ENCODE measurements at places on chromosomes 12 and 14.

DNA sequence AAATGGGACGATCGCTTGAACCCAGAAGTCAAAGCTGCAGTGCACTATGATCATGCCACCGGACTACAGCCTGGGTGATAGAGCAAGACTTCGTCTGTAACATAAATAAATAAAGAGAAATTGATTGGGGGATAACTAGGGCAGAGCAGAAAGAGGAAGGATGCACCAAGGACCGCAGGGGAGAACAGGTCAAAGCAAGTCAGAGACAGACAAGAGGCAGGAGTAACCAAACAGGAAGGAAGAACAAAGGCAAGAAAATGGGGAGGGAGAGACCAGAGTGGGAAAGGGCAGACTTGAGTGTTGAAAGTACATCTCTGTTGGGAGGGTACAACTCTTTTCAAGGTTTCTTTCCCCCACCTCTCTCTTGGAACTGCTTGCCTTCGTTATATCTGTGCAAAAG, 50.8 kb upstream of the ELK3 start:
- no peak for DNase-seq

DNA sequence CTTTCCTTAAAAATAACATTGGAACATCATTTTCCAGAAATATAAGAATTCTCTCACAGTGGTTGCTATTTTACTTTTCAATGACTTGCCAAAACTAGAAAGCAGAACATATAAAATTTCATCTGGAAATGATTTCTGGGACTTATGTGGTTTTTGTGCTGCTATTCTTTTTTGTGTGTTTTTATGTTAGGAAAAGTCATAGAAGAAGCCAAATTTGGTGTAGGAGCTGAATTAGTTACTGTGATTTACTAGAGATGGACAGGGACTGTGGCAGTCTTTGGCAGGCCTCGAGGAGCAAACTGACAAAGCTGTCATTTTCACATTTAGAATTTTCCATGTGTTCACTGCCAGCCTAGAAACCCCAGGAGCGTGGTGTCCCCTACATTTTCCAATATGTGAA, 38.3 kb upstream of the LDHB start:
- peak; percentile 89 for DNase-seq

- no peak for DNase-seq
These were observed 42.7 kb upstream of the OXA1L start for GRCh38 chr14:22723815-22724214.

GRCh38 chr12:77615332-77615731, 215.4 kb upstream of the NAV3 start:
- DNase-seq: no peak

DNA sequence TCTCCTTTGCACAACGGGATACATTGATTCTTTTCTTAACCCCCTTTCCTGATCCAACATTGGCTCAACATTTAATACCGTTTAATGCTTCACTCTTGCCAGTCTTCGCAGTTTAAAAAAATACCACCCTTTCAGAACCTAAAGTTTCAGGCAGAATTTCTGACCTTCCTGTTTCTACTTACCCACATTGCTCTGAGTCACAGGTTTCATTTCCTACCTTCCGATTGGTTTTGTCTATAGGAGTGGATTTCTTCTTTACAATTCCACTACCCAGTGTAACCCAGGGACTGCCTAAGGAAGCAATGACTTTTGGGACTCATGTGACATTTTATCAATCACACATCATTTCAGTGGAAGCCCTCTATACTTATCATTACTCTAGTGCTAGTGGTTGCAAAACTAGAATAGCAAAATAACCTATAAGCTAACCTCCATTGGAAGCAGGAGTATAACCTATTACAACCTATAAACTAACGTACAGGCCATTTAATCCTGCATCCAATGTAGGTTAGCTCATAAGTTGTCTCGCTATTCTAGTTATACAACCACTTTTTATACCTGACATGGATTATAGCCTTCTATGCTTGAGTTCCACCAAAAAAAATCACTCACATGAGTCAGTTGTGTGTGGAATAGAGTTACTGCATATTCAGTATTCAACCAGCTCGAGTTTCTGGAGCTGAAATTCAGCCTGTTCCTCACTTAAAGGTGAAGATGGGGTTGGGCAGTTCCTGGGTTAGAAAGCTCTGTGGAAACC, 64.9 kb upstream of the KITLG start:
- no peak for DNase-seq

DNA sequence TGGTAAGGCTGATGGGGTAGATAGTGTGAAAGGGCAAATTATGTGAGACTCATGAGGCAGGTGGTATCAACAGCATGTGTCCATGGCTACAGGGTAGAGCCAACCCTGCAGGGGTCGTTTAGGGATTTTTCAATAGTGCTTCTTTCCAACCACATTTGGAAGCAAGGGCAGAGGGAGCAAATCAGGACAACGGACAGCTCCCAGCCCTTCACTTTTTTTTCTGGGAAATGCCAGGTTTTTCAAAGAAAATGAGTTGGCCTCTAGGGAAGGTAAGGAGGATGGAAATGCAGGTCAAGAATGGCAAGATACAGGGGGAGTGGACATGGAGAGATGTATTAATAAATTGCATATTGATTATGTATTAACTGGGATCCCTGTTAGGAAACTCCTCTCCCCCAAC, 4.9 kb upstream of the CMA1 start:
- DNase-seq: no peak

DNA sequence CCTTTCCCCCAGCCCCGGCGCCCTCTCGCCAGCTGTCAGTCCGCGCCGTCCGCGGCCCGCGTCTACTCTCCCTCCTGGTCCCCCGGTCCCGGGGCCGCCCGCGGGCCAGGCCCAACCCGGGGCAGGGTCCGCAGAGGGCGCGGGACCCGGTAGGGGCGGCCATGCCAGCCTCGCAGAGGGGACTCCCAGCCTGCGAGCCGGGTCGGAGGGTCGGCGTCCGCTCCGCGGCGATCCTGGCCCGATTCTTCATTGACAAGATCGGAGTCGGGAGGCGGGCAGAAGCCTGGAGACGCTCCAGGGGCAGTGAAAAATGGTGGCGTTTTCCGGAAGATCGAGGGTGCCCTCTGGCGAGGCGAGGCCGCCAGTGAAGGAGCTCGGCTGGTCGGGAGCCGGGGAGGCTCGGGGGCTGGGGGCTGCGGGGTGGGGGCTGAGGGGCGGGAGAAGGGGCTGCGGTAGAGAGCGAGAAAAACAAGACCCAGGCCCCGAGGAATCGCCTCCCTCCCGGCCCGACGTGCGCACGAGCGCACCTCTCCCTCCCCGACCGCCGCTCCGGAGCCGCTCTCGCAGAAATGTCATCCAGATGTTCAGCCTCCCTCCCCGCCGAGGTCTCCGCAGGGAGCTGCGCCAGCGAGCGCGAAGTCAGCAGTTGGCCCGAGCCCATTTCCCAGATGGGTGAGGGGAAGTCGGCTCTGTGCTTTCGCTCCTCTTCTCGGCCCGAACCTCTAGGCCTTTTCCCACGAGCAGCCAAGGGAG, 647 bp upstream of the TGFB3 start:
- peak; percentile 85 for DNase-seq

- no peak for DNase-seq
These were observed 46.6 kb downstream of the PPP2R5C start for GRCh38 chr14:101808020-101808641.

DNA sequence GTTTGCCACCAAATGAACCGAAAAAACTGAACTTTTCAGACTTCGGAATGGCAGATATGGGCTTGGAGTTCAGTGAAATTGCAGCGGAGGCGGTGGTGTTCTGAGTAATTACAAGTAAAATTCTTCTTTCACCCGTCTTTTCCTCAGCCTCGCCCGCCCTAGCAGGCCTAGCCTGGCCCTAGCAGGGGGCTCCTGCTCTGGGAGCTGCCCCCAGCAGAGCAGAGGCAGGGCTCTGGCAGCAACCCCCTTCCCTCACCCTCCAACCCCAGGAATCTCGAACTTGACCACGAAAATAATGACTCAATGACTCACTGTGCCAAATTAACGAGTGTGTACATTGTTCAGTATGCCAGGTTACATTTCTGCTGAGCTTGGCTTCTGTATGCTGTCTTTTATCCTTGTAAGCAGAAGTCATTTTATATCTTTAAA, 1.1 kb downstream of the PAPLN start:
- peak; percentile 91 for DNase-seq

- DNase-seq: no peak
These were observed 59.1 kb downstream of the FBXW8 start for GRCh38 chr12:116969615-116970585.

DNA sequence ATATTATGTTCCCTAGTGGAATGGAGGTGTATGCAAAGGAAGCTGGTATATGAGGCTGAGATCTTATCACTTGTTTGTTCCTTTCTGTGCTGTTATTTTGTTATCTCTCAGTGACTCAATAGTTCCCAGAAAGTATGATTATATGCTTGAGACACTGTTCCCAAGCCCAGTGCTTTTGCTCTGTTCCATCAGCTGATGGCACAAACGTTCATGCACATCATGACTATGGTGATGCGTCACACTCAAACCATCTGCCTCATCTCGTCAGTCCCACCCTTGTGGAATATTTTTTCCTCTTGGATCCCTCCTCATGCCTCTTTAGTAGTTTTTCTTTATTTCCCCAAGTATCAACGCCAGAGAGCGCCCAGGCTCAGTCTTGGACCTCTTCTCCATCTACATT, 786.9 kb downstream of the AACS start:
- DNase-seq: no peak

DNA sequence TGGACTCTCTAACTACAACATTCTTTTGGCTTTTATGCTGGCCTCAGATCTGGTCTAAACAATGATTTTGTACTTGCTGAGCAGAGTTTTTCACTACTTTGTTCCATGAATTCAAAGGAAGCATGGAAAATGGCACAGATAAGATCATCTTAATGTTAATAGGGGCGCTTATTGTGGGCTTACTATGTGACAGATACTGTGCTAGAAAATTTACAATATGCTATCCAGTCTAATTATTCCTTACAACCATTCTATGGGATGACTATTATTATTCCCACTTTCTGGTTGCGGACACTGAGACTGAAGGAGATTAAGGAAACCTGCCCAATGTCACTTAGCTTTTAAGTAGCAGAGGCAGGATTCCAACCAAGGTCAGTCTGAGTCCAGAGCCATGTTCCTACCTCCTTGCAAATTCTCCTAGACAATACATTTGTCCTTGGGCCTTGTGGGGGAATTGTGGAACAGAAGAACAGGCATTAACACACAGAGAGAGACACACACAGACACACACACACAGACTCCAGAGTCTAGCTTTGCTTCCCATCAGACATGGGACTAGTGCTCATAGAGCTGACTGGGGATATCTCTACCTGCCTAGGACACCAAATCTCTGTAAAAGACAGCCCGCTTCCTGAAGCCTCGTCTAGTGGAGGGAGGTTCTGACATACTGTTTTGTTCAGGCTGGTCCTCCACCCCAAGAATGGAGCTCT, 107.7 kb downstream of the SLC38A1 start:
- no peak for DNase-seq

DNA sequence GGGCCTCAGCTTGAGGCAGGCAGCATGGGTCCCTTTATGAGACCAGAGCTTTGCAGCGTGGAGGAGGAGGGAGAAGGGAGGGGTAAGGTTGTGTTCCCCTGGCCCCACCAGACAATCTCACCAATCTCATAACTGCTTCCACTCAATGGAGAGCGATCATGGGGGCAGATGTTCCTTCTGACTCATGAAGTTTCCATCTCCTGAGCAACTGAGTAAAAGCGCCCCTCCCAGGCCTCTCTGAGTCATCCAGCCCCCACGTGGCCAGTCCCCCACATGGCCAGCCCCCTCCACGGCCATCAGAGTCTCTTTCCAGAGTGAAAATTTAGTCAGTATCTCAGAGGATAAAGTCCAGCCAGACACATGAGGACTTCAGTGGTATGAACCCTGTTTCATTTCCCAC, 39.2 kb upstream of the PLXNC1 start:
- peak; percentile 56 for DNase-seq

DNA sequence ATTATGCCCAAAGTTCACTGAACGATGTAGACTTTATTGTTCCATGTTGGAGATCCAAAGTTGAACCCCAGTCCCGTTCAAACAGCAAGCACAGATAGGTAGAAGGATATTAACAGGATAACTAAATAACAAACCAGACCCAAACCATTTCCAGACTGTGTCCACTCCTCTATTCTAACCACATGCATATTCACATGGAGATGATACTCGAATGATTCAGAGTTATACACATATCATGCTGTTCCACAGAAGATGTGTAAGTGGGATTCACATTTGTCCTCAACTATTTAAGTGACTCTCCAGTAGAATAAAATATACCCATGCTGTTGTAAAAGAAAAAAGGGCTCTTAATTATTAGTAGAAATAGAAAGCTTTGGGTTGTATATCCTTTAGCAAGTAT, 185.9 kb downstream of the ITPR2 start:
- DNase-seq: peak; percentile 43

GRCh38 chr14:50773632-50774541, 57.1 kb downstream of the NIN start:
- DNase-seq: peak; percentile 68

DNA sequence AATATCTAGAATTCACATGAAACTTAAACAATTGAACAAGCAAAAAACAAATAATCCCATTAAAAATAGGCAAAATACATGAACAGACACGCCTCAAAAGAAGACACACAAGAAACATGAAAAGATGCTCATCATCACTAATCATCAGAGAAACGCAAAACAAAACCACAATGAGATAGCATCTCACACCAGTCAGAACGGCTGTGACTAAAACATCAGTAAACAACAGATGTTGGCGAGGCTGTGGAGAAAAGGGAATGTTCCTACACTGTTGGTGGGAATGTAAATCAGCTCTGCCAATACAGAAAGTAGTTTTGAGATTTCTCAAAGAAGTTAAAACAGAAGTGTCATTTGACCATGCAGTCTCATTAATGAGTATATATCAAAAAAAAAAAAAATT, 121.3 kb downstream of the PTPRO start:
- DNase-seq: no peak

DNA sequence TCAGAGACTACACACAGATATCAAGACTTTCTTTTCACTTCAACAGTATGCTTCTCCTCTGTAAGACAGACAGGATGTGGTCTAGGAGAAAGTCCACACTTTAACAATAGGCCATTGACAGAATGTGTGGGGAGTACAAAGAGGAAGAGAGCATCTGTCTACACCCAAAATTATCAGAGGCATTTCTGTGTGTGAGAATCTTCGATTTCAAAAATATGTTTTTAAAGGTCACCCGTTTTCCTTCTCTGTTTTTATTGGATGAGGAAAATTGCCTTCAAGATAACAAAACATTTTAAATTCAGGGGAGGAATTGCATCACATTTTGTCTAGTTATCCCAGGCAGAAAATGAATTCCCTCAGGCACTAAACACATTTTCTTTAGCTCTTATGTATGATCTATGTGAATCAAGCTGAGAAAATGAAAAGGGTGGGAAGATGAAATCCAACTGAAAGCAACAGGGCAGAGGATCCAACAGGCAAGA, 16.4 kb downstream of the NAV3 start:
- DNase-seq: peak; percentile 49

DNA sequence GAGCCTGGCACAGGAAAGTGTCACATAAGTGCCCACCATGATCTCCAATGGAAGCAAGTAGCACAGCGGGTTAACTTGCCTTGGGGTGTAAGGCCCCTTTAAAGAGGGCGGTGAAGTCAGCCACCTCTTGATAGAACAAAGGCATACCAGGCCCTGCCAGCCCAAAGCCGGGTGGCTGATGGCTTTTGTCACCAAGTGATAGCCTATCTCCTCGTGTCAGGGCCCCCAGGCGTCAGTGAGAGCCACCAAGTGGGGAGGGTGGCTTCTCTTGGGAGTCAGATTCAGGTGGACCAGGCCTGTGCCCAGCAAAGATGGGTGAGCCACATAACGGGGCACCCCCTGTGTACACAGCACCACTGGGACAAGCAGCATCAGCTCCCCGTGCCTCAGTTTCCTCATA, 8.3 kb upstream of the MYL2 start:
- no peak for DNase-seq
